ENCODE measurements at places on chromosomes 1 and 21.

DNA sequence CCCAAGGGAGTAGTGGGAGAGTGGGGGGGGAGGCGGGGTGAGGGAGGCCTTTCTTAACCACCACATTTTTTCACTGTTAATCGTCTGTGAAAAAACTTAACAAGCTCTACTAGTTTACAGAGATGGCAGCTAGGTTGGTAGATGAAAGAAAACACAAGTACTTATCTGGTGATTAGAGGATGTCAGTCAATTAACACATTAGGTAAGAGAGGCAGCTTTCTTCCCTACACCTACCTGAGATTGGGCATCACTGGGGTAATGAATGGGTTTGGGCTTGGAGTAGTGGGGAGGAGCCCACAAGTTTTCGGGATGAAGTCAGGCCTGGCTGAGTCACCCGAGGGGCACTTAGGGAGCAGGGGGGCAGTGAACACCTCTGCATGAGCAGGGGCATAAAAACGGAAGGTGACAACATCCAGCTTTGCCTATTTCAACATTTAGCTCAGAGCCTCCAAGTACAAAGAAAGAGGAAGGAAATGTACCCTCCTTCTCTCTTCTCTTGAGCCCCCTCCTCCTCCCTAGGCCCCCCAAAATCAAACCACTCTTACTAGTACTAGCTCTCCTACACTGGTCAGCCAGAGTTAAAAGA is 2.5 kb downstream of the LBR start:
- peak; percentile 64 for DNase-seq

DNA sequence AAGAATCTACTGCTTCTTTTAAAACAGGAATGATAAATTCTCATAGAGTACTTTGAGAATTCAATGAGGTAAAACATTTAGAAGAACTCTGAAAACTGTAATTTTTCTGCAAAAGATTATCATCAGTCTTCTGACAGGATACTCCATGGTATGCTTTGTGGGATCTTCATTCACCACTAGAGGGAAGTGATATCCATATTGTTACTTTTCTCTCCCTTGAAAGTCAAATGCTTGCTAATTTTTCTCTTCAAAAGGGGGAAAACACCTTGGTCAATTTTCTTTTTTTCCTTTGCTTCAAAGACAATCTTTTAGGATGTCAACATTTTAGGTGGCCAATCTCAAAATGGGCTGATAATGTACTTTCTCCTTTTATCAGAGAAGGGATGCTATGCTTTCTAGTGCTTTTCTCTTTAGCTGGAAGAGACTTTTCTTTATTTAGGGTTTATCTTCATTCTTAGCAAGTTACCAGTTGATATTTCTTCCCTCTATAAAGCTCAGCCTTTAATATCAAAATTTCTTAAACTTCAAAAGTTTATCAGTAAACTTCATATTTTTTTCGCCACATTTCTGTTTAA is 95.5 kb downstream of the NEGR1 start:
- peak; percentile 31 for DNase-seq

- DNase-seq: no peak
These were observed 19.1 kb downstream of the SLC25A33 start for GRCh38 chr1:9558271-9558945.

- peak; percentile 95 for DNase-seq
These were observed 87.9 kb upstream of the HMCN1 start for GRCh38 chr1:185646202-185646683.

GRCh38 chr21:27646691-27647090 is 679.8 kb upstream of the ADAMTS5 start:
- DNase-seq: no peak

- no peak for DNase-seq
These were observed 7.1 kb upstream of the ZNF669 start for GRCh38 chr1:247111259-247111699.

GRCh38 chr1:51526248-51526647 is 7.2 kb upstream of the EPS15 start:
- no peak for DNase-seq

DNA sequence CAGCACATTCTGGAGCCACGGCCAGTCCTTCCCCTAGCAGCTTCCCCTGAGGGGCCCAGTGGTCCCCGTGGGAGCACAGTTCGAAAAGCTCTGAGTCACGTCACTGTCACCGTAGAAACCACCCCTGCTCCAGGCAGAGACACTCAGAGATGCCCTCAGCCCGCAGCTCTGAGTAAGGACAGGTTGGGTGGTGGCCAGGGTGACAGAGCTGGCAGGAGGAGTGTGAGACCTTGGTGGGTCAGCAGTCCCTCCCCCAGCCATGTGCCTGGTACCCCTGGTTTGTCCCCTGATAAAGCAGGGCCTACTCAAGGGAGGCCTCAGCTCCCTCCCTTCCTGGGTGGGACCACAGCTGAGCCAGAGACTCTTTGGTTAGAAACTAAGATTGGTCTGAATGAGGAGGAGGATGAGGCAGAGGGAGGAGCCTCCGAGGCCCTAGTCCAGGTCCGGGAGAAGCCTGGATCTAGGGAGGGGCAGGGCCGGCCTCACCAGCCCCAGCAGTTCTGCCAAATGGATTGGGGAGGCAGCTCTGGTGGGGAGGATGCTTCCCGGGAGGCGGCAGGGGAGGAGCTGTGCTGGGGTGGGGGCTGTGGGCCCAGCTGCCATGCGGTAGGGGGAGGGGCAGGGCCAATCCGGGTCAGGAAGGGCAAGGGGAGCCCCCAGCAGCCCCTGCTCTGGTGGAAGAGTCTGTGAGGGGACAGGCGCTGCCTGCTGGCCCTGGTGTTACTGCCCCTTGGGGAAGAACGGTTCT is 55.2 kb downstream of the SLC9A1 start:
- DNase-seq: peak; percentile 91

GRCh38 chr1:67586596-67586995 is 98.4 kb upstream of the GADD45A start:
- DNase-seq: no peak

GRCh38 chr1:85611856-85612255 is 31.3 kb downstream of the CCN1 start:
- peak; percentile 100 for DNase-seq

DNA sequence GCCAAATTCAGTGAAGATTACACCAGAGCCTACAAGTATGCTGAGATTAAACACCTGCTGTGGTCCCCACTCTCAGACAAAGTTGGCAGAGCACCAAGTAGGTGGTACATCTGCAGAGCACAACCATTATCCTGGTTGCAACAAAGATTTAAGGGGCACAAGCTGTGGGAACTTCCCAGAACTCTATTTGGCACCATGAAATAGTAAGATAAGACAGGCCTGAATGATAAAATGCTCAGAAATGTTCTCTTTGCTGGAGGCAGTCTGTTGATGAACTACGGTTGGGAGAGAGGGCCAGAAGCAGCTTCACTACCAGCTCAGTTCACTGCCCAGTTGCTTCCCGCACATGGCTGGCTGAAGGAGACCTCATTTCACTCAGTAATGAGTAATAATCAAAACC is 19.9 kb downstream of the RPL5 start:
- DNase-seq: no peak

DNA sequence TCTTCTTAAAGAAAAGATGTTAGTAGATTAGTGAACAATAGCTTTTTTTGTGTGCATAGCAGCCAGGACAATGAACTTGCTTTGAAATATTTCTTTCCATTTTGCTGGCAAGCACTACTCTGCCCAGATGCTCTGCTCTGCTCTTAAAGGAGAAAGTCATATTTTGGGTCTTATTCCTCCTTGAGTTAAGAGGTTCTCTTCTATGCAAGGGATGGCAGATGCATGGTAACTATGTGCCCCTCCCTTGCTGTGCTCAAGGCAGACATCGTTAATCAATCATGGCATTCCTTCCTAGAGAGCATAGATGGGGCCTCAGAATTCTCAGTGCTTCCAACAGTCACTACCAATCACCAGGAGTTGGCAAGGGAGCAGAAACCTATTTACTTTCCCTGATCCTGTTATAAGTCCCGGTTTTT is 27.6 kb downstream of the NIPAL3 start:
- DNase-seq: no peak

- no peak for DNase-seq
These were observed 876 bp downstream of the RAB29 start for GRCh38 chr1:205774198-205775014.

DNA sequence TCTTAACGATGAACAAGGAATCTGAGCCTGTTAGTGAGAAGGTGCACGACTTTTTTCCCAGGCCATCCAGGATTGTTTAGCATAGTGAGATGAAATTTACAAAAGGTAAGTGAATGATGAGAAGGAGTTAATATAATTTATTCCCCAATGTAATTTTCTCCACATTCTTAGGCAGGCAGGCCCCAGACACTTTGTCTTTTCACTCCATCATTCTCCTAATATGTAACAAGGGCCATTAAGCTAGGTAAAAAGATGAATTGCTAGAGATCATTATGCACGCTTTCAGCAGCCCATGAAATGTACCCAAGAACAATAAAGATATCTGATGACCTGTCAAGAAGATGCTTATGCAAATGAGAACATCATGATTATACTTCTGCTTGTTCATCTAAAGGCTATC is 24.1 kb downstream of the NIBAN1 start:
- no peak for DNase-seq

GRCh38 chr1:25888426-25888987 is 13.0 kb upstream of the PAQR7 start:
- no peak for DNase-seq

- DNase-seq: no peak
These were observed 7.0 kb downstream of the FOXD2 start for GRCh38 chr1:47444562-47445465.

- no peak for DNase-seq
These were observed 37.0 kb upstream of the KCNA10 start for GRCh38 chr1:110555807-110556470.

GRCh38 chr1:175222296-175222938 is 29.8 kb upstream of the KIAA0040 start:
- DNase-seq: no peak

DNA sequence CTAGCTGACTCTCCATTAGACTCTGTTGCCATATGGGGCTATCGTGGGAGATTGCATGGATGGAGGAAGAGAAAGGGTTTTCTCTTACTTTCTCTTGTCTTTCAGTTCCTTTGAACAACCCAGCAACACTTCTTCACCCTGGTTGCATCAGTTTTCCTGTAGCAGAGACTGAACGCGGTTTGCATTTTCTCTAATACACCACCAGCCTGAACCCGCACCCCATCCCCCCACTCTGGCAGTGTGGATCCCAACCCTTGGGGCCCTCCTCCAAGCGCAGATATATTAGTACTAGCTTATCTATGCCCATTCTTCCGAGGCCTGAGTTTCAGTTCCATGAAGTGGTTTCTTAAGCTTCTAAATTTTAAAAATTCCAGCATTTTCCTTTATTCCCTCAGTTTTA is 12.6 kb downstream of the DR1 start:
- DNase-seq: no peak

GRCh38 chr1:153360592-153361479 is 3.2 kb downstream of the S100A9 start:
- no peak for DNase-seq

GRCh38 chr1:86779308-86780191 is 75.2 kb downstream of the SH3GLB1 start:
- DNase-seq: no peak

DNA sequence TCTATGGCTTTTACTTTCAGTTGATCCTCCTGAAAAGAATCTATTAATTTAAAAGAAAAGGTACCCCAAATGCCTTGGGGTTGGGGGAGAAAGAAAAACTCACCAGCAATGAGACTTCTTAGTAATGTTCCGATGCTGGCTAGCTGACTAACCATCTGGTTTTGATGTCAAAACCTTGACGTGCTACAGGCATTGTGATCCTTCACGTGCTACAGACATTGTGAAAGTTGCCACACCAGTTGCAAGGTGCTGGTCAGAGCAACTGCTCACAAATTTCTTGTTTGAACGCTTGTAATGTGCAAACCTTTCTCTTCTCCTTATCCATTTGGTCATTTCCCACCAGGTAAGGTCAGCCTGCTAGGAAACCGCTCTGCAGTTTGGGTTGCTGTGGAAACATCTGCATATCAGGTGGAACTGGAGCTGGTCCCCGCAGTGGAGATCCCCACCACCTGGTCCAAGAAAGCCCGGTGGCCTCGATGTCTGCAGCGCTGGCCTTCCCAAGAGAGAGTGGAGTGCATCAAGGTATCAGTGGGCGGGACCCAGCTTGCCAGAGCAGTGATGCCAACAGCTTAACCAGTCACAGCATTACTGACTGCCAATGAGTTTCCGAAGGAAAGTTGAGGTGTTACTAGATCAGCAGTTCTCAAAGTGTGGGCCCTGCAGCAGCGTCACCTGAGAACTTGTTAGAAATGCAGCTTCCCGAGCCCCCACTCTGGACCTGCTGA is 16.1 kb downstream of the MAB21L3 start:
- DNase-seq: no peak

All from RCC 7860 (cell line).